H54 (cell line): ENCODE measurements at places on chromosomes 5 and 9.
A peak's percentile ranks its signal among the peaks of the same experiment; 100 is the strongest.

GRCh38 chr9:92592946-92593861 is 57.4 kb upstream of the ECM2 start:
- DNase-seq = no peak

DNA sequence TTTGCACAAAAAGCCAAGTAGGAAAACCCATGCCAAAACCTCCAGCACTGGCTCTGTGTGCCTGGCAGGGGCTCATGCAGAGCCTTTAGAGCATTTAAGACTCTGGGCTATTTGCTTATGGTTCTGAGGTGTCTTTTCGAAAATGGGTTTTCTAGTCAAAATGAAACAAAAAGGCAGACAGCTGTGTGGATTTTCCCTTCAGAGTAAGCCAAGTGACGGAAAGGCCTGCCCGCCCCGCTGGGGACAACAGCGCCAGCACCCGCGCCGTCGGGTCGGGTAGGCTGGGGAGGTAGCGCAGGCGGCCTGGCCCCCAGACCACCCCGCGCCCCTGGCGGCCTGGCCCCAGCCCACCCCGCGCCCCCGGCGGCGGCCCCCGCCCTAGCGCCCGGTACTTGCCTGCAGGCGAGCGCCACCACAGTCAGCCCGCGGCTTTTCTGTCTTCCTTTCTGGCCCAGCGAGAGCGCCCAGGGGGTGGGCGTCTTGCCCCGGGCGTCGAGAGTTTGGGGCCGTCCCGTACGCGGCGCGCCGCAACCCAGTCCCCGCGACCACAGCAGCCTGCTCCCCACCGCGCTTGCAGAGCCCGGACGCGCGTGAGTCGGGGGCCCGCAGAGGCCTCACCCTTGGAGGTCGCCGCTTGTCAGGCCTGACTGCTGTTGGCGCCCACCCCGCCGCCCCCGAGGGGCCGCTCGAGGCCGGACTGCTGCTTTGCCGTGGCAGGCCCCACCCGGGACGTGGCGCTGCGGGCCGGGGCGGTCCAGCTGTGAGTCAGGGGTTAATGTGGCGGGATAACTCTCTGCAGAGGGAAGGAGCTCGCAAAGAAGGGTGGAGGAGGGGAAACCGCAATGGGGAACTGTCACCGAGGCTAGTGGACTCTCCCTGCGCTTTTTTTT is at the start of gene TICAM2:
Gene TICAM2 (minus strand): TSS at position 779 of the 890 bp plus-strand sequence. CDS start 21,223 bp downstream, outside the sequence.
- DNase-seq = peak; percentile 65

GRCh38 chr5:54275361-54275760 is 35.0 kb downstream of the ARL15 start:
- DNase-seq = no peak

- DNase-seq = no peak
Observed at GRCh38 chr5:76487821-76488220, 84.7 kb downstream of the IQGAP2 start.

DNA sequence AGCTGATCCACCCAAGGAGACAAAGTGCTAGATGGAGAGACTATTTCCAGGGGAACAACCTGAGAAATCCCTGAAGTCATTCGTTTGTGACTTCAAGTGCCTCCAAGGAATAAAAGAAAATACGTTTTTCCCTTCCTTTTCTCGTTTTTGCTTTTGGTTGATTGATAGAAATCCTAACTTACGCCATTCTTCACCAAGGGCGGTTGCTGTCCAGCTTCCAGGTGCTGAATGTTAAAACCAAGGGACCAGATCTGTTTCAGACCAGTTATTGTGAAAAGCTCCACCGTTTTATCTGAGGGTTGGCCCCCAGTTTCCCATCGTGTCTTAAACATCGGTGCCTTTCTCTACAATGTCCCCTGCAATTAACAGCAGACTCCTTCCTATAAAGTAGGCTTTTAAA is 600.7 kb upstream of the SGCD start:
- no peak for DNase-seq

DNA sequence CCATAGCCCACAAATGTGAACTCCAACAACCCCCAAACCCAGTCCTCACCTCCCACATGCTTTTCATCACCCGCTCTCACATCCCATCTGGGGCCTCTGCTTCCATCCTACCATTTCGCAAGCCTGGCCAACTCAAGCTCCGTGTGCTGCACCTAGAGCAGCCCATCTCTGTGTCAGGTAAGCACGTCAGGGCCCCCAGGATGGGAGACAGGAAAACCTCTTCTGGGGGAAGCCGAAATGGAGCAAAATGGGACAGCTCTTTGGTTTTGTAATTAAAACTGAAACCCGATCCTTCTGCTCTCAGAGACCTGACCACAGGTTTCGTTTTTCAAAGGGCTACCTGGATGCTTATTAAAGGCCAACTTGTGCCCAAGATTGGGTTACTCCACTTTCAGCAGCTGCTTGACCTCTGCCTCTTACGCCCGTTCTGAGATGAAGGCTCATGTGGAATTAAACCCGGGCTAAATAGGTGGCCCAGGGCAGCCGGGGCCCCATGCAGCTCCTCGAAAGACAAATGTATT is 287.7 kb downstream of the SLIT3 start:
- no peak for DNase-seq

- DNase-seq = no peak
Observed at GRCh38 chr5:92567831-92568450, 1013.1 kb downstream of the NR2F1-AS1 start.

DNA sequence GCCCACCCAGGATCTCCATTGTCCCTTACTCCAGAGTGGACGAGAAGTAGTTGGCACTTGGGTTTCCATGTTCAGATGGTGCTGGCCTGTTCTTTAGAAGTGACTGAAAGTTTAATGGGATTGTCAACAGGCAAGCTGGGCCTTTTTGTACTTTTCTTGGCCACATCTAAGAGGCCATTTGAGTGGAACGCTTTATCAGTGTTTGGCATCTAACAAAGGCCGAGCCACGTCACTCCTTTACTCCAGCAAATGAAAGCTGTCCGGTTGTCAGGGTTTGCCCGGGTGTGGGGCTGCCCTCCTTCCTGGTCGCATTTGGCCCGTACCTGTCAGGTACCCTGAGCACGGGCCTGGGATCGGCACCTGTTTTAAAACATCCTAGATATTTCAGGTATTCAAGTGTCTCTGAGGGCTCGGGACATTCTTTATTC is 71.5 kb downstream of the RCL1 start:
- no peak for DNase-seq

- no peak for DNase-seq
Observed at GRCh38 chr9:71571186-71571585, 197.1 kb downstream of the CEMIP2 start.
